ENCODE measurements at places on chromosomes 7 and 10. TPM values are rescaled to one million over a fixed set of nuclear protein-coding genes. Genes with fewer than 3 reads are reported as not detected.

- H3K36me3 ChIP-seq, result no peaks in the 10 kb centered on the region
- H3K4me3 ChIP-seq, result no peak overlapping the region
- no peak for DNase-seq
- no peak overlapping the region for H3K27ac ChIP-seq
- no peaks in the 10 kb centered on the region for H3K27me3 ChIP-seq
Measured at GRCh38 chr10:58806323-58806722, 293.7 kb downstream of the BICC1 start.

DNA sequence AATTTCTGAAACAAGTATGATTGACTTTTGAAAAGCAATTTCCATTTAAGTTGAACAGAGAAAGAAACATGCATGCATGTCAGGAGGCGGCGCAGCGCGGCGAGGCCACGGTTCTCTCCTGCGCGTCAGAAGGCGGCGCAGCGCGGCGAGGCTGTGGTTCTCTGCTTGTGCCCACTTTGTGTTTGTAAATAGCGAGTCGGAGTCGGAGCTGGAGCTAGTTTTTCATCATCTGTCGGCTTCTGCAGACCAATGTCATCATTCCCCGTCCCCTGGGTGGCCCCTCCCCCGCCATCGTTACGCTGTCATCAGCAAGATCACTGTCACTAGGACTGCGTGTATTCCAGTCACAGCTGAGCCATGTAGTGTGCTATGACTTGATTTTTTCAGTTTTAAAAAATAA, 49.2 kb downstream of the INPP5A start:
- DNase-seq, result no peak
- peaks cover 29% of the 10 kb centered on the region for H3K4me1 ChIP-seq
- no peaks in the 10 kb centered on the region for H3K27me3 ChIP-seq
- peaks cover 7% of the 10 kb centered on the region for H3K36me3 ChIP-seq

GRCh38 chr10:86311190-86311589, 55.4 kb downstream of the GRID1 start:
- H3K36me3 ChIP-seq, result no peaks in the 10 kb centered on the region
- no peaks in the 10 kb centered on the region for H3K27me3 ChIP-seq
- H3K4me1 ChIP-seq, result no peaks in the 10 kb centered on the region
- H3K4me3 ChIP-seq, result no peak overlapping the region
- no peak overlapping the region for H3K27ac ChIP-seq

GRCh38 chr10:126732868-126733267, 62.4 kb upstream of the C10orf90 start:
- H3K27ac ChIP-seq, result no peak overlapping the region
- no peak for DNase-seq
- H3K36me3 ChIP-seq, result no peaks in the 10 kb centered on the region
- H3K4me3 ChIP-seq, result no peak overlapping the region

DNA sequence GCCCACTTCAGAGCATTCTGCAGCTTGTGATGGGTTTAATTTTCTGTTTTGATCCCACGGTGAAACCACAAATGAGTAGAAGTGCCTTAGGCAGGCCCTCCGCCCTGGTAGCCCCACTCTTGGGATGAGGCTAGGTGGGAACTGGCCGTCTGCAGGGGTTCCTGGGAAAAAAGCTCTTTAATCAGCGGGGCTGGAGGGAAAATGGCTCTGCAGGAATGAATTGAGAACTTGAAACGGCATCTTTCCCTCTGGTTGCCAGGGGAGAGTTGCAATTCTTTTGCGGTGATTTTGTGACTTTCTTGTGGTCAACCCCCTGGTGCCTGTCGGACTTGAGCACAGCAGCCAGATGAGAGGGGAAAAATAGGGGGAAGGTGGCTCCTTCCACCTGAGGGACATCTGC, 32.7 kb downstream of the COL26A1 start:
- H3K27me3 ChIP-seq, result peaks cover 11% of the 10 kb centered on the region
- peaks cover 16% of the 10 kb centered on the region for H3K4me1 ChIP-seq

- peak overlapping the region; percentile 2 for H3K4me3 ChIP-seq
- peaks cover 43% of the 10 kb centered on the region for H3K4me1 ChIP-seq
- H3K27ac ChIP-seq, result peak overlapping the region; percentile 66
- no peak for DNase-seq
- H3K36me3 ChIP-seq, result no peaks in the 10 kb centered on the region
Measured at GRCh38 chr7:12567015-12567414, 3.5 kb upstream of the SCIN start.

CALHM1 gene
- total RNA-seq, result 0.12 TPM
